Brain pericyte (primary cell): ENCODE measurements at places on chromosomes 6 and 20.

GRCh38 chr6:45514454-45515230 is 136.9 kb upstream of the SUPT3H start:
- DNase-seq, result no peak

- no peak for DNase-seq
Measured at GRCh38 chr6:46749731-46750130, 3.0 kb downstream of the ANKRD66 start.

GRCh38 chr20:24880356-24880755 is 68.7 kb upstream of the CST7 start:
- DNase-seq, result no peak

DNA sequence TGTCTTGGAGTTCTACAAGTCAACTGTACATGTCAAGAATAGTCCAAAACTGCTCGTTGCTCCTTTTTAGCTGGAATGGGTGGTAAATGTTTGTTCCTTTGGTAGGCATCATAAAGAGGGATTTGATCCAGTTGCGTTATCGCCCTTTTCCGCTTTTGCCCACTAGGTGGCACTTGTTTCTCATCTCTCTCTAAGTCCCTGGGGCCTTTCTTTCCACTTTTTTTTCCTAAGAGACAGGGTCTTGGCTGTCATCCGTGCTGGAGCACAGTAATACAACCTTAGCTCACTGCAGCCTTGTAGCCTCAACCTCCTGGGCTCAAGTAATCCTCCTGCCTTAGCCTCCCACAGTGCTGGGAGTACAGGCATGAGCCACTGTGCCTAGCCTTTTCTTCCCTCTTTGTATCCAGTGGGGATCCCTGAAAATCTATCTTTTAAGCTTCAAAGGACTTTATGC is 20.7 kb downstream of the GTPBP2 start:
- peak; percentile 31 for DNase-seq

GRCh38 chr6:161815965-161816364 is 542.1 kb upstream of the AGPAT4 start:
- DNase-seq, result no peak

GRCh38 chr6:135346747-135347146 is 150.8 kb downstream of the AHI1 start:
- DNase-seq, result no peak

- no peak for DNase-seq
Measured at GRCh38 chr20:40651151-40651550, 37.9 kb downstream of the MAFB start.
